ENCODE measurements at places on chromosomes 2 and 18.

- DNase-seq = no peak
Measured at GRCh38 chr2:114011713-114012112, 121.8 kb downstream of the ACTR3 start.

GRCh38 chr2:206766057-206766930 lies 888 bp downstream of the FASTKD2 start:
- no peak for DNase-seq

DNA sequence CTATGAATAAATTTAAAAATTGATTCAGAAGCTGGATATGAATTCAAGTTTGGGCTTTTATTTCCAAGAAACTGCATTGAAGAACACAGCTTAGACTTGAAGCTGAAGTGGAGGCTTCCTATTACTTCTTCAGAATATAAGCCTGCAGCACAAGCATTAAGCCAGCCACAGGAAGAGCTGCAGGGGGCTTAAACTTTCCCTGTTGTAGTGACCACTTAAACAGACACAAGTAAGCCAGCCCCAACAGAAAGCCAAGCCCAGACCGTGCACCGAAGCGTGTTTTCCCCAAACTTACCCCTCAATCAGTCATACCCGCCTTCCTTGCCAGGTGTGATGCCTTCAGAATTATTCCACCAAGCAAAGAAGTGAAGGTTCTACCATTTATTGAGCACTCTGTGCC lies 28.7 kb downstream of the ERMN start:
- no peak for DNase-seq

DNA sequence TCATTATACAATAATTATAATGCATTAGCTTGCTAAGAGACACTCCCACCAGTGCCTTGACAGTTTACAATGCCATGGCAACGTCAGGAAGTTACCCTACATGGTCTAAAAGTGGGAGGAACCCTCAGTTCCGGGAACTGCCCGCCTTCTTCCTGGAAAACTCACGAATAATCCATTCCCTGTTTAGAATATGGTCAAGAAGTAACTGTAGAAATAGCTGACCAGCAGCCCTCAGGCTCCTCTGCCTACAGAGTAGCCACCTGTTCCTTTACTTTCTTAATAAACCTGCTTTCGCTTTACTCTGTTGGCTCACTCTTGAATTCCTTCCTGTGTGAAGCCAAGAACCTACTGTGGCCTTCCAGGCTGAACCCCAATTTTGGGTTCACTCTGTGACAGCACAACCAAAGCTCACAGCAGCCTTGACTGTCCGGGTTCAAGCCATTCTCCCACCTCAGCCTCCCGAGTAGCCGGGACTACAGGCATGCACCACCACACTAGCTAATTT lies 20.0 kb upstream of the PTPN2 start:
- DNase-seq = no peak

DNA sequence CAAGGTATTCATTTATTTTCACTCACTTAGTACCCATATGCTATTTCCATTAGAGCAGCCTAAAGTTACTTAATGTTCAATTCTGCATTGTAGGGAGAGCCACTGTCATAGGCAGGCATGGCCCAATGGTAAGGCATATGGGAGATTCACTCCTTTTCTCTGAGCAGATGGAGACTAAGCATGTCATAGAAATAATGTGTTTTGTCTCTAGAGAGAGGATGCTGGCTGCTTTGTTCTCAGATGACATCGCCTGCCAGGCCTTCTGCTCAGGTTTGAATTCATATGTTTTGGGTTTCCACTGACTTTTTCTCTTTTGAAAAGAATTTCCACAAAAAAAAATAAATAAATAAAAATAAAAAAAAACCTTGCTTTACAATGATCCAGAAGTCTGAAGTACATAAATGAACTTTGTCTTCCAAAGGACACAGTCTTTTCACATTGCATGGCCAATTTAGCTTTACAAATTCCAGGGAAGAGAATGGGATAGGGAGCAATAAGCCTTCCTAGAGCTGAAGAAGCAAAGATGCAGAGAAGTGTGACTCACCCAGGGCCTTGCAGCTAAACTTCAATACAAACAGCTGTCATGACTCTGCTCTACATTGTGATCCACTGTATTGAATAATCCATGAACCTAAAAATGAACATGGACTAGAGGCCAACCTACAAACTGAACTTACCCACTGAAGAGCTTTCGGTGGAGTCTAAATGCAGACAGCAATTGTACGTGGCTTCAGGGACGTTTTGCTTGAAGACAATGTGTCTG lies 422.5 kb downstream of the CMPK2 start:
- no peak for DNase-seq

GRCh38 chr2:6826081-6826913 lies 39.4 kb downstream of the CMPK2 start:
- peak; percentile 49 for DNase-seq

- DNase-seq = no peak
Measured at GRCh38 chr2:135870571-135870970, 5.7 kb downstream of the MCM6 start.

DNA sequence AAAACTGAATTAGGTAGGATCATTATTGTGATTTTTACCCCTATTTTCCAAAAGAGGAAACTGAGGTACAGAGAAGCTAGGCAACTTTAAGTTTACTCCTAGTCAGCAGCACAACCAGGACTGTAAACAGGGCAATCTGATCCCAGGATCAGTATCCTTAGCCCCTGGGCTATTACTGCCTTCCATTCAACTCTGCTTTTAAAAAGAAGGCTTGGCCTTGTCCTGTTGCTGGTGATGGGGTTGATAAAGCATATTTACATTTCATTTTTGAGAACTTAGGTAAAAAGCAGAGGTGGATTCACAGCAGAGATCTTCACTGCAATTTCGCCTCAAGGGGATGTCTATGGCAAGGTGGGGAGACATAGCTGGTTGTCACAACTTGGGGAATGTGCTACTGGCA lies 148.5 kb downstream of the GALNT14 start:
- DNase-seq = no peak

DNA sequence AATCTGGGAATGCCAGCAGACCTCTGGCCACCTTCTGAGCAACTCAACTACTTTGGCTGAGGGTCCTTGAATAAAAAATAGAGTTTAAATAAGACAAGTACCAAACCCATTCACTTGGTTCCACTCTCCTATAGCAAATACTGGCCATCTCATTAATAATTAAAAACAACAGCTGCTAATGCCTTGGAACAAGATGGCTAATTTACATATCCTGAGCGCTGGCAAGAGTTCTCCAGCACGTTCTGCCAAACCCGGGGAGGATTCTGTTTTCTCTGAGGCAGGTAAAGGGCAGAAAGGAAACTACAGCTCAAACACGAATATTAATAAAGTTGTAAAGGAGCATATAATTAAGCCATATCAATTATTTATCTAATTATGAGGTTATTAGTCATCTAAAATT lies 1123.7 kb downstream of the TDRD15 start:
- DNase-seq = no peak

GRCh38 chr18:42445359-42445758 lies 490.3 kb downstream of the PIK3C3 start:
- no peak for DNase-seq

DNA sequence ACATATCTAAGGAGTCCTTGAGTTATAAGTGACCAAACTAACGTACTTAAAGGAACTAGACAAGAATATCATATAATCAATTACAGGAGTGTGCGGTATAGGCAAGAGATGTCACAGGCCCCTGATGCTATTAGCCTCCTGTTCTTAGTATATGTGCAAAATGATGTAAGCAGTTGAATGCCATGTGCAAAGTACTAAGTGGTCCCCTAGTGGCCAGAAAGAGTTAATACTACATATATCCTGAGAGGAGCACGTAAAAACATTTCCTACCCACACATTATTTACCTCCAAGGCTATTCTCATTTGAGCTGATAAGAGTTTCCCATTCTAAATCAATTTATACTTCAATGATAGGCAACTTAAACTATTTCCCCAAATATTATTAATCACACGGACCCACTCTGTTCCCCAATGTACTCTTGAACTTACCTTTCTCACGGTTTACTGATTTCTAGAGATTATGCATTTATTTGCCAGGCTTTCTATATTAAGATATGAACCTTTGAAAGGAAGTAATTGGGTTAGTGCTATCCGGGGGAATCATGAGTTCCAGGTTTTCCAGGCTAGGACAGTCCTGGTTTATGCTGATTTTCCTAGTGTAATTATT lies 158.0 kb upstream of the KLHL14 start:
- peak; percentile 66 for DNase-seq

Data from NCI-H748 treated with DMSO at 0.1 percent for 48 hours (cell line).